ENCODE measurements at places on chromosomes 7 and 10.

DNA sequence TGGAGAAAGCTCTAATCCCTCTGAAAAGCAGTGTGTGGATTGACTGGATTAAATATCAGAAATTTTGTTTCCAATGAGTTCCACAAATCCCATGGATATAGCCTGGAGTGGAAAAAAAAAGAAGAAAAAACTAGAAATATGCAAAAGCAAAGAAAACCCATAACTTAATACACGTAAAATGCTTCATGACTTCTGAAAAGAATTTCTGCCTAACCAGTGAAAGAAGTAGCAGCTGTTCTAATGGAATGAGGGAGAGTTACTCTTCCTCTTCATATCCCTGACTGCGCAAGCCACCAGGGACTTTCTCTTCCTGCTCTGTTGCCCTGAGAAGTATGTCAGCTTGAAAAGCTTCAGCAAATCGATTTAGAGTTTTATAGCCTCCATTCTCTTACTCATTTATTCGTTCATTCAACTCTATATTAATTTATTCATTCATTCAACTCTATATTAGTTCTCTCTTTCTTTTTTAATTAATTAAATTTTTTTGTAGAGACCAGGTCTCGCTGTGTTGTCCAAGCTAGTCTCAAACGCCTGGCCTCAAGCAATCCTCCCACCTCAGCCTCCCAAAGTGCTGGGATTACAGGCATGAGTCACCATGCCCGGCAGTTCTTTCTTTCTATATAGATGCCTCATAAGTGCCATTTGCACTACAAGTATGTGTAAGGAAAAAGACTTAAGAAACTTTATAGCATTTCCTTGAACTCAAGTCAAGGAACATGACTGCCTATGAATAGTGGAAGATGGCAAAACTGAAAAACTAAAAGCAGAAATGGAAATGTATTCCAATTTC lies 447.3 kb upstream of the NRP1 start:
- DNase-seq, result no peak

- peak; percentile 64 for DNase-seq
These were observed at the start of gene GIMAP2 for GRCh38 chr7:150685219-150686029. Gene GIMAP2, plus strand, starts transcription at chr7:150685706. Its CDS starts 1,354 bp downstream, at chr7:150687060.

DNA sequence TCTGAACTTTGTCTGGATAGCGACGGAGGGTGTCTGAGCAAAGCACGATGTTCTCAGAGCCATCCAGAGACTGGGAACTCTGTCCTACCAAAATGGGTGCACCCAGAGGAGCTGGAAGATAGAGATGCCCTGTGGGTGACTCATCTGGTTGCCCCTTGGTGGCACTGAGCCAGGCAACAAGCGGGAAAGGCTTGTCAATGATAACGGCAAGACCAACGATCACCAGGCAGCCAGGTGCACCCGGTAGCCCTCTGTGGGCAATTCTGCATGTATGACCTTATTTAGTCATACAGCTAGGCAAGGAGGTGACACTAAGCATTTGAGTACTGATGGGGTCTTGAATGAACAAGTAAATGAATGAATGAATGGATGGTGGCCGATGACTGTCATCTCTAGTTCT lies 2.8 kb upstream of the ELN start:
- DNase-seq, result no peak

DNA sequence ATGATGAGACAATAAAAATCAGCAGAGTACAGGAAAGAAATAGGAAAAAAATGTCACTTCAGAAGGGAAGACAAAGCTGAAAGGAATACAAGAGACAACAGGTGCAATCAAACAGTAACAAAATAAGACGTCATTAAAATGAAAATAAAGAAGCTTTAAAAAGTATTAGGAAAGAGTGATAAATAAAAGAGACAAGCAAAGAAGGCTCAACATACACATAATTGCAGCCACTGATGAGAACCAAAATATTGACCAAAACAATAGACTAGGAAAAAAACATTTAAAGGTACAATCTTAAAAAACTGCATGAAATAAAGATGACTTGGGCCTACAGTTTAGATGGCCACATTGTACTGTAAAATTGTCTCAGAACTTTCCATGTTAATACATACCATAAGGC lies 160.5 kb upstream of the MINDY3 start:
- DNase-seq, result no peak

GRCh38 chr7:12942609-12943008 lies 255.2 kb downstream of the ARL4A start:
- no peak for DNase-seq

- DNase-seq, result no peak
These were observed 13.8 kb downstream of the RSU1 start for GRCh38 chr10:16803464-16803863.

- no peak for DNase-seq
These were observed 67.8 kb downstream of the RELN start for GRCh38 chr7:103921692-103922091.

- DNase-seq, result no peak
These were observed 752 bp upstream of the ABCA13 start for GRCh38 chr7:48170506-48170905.

DNA sequence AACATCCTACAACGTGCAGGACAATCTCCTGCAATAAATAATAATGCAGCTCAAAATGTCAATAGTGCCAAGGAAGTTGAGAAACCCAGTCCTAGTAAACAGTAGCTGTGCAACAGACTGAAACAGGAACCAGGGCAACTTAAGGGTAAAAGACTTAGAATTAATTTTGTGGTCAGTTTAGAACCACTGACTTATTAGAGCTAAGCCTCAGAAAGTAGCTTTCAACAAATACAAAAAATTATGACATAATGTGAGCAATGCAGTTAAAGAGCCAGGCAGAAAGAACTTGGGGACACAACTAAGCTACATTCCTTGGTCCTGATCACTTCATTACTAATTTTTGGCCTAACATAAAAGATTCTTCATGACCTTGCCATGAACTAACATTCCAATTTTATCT lies 195.4 kb downstream of the MACC1 start:
- DNase-seq, result peak; percentile 37

GRCh38 chr10:96665306-96665705 lies 55.0 kb downstream of the PIK3AP1 start:
- no peak for DNase-seq

- DNase-seq, result no peak
These were observed 211.0 kb upstream of the KLF14 start for GRCh38 chr7:130944997-130945396.

GRCh38 chr7:26759108-26759507 lies 105.3 kb downstream of the SKAP2 start:
- DNase-seq, result no peak

- DNase-seq, result peak; percentile 40
These were observed 116.8 kb upstream of the PRSS1 start for GRCh38 chr7:142632271-142633134.

- DNase-seq, result no peak
These were observed 85.1 kb downstream of the SNX13 start for GRCh38 chr7:17855202-17855601.

DNA sequence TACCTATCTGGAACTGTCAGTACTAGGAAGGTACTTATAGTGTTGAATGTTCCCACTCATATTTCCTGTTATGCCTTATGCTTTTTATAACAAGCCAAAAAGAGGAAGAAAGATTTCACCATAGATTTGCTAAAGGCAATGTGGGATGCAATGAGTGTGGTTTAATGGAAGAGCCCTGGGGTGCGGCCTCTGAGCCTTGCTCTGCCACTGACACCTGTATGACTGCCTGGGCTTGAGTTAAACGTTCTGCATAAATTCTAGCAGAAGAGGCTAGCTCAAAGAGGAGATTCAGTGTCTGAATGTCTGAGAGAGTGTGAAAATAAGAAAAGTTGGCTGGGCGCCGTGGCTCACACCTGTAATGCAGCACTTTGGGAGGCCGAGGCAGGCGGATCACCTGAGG lies 143.8 kb downstream of the TPST1 start:
- no peak for DNase-seq

- DNase-seq, result no peak
These were observed 420.4 kb downstream of the HTR7 start for GRCh38 chr10:90437452-90437851.

DNA sequence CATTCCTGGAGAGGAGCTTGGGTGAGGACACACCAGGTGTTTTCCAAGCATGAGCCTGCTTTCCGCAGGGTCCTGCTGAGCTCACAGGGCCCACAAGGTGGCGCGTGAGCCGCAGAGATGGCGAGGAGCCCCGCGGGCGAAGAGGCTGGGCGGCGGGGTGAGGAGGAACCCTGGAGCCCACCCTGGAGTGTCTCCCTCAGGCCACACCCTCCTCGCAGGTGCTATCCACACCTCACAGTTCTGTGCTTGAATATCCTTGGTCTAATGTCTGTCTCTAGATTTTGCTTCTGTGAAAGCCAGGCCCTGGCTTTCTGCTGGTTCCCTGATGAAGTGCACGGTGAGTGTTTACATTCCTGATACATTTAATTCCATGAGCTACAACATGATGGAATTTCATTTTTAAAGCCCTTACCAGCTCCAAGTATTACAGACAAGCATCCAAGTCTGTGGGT lies 433.6 kb downstream of the ACTR3B start:
- DNase-seq, result peak; percentile 3

- DNase-seq, result no peak
These were observed 29.9 kb upstream of the CC2D2B start for GRCh38 chr10:95877881-95878280.

DNA sequence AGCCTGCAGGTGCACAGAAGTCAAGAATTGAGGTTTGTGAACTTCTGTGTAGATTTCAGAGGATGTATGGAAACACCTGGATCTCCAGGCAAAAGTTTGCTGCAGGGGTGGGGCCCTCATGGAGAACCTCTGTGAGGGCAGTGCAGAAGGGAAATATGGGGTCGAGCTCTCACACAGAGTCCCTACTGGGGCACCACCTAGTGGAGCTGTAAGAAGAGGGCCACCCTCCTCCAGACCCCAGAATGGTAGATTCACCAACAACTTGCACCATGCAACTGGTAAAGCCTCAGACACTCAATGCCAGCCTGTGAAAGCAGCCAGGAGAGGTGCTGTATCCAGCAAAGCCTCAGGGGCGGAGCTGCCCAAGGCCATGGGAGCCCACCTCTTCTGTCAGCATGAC lies 205.8 kb downstream of the CCSER2 start:
- no peak for DNase-seq

- DNase-seq, result no peak
These were observed 77.7 kb downstream of the OTUD1 start for GRCh38 chr10:23516530-23516929.

- DNase-seq, result no peak
These were observed 29.4 kb upstream of the CACNA2D1 start for GRCh38 chr7:82472966-82473365.

GRCh38 chr7:23338439-23338838 lies 39.3 kb downstream of the MALSU1 start:
- DNase-seq, result no peak

GRCh38 chr7:121107923-121108498 lies 119.5 kb downstream of the CPED1 start:
- DNase-seq, result peak; percentile 13

DNA sequence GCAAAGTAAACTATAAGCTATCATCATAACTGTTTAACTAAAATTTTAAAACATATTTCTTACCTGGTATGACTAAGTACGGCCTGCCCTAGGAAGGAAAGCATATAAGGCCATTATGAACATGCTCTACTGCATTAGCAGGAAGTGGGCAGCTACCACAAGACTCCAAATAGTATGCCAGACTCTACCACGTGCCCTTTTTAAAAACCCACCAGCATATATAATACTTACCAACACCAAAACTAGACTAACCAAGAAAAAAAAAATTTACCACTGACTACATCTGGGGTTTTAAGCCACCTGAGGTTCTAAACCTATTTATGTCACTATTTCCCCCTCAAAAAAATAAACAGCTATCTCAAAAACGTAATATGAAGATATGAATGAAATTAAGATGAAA lies 30.1 kb downstream of the NUDCD3 start:
- DNase-seq, result peak; percentile 38

- DNase-seq, result no peak
These were observed 40.3 kb downstream of the PPP1R3A start for GRCh38 chr7:113878394-113878992.

- DNase-seq, result no peak
These were observed 1.9 kb downstream of the CHAT start for GRCh38 chr10:49615721-49616120.

DNA sequence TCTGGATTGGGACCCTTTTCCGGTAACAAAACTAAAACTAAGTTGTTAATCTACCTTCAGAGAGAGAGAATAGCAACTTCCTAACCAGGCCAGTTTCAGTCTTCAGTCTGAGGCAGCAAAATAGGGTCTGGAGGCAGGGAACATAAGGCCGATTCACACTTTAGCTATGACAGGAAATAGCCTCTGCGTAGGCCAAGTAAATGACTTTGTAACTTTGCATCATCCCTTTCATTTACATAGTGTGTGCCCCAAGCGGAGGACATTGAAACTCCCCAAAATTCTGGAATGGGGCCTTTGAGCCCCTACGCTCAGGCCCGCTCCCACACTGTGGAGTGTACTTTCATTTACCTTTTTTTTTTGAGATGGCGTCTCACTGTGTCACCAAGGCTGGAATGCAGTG lies 1.7 kb upstream of the UPP1 start:
- DNase-seq, result peak; percentile 63

DNA sequence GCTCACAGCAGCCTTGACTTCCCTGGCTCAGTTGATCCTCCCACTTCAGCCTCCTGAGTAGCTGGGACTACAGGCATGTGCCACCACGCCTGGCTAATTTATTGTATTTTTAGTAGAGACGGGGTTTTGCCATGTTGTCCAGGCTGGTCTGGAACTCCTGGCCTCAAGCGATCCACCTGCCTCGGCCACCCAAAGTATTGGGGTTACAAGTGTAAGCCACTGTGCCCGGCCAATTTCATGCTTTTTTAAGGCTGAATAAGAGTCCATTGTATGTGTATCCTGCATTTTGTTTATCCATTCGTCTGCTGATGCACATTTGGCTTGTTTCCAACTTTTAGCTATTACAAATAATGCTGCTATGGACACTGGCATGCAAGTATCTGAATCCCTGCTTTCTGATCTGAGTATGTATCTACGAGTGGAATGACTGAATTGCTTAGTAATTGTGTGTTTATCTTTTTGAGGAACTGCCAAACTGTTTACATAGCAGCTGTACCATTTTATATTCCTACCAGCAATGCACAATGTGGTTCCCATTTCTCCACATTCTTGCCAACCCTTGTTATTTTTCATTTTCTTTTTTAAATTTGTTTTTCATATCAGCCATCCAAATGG lies 37.3 kb upstream of the TPST1 start:
- DNase-seq, result no peak

- no peak for DNase-seq
These were observed 187.9 kb downstream of the DIP2C start for GRCh38 chr10:501596-501995.

GRCh38 chr10:104208730-104209129 lies 23.4 kb downstream of the CFAP43 start:
- no peak for DNase-seq

DNA sequence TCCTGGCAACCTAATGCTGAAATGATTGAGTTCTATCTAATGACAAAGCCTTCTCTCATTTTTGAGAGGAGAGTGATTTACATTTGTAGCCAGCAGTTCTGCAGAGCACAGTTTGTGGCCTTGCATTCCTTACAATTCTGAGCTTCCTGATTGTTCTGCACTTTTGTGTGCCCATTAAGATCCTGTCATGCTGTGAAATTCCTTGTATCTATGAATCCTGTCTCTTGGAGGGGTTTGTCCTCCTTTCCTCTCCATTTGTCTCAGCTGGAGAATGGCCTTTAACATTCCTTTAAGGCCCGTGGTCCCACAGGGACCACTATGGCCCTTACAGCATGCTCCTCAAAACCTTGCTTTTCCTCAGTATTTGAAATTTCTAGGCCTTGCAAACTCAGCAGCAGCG lies 10.4 kb downstream of the KLHL7 start:
- DNase-seq, result no peak

GRCh38 chr7:84372712-84373111 lies 178.1 kb upstream of the SEMA3A start:
- no peak for DNase-seq

All from GM06990 (cell line).